RCC 7860 (cell line): ENCODE measurements at places on chromosomes 2 and 18.
A peak's percentile ranks its signal among the peaks of the same experiment; 100 is the strongest.

DNA sequence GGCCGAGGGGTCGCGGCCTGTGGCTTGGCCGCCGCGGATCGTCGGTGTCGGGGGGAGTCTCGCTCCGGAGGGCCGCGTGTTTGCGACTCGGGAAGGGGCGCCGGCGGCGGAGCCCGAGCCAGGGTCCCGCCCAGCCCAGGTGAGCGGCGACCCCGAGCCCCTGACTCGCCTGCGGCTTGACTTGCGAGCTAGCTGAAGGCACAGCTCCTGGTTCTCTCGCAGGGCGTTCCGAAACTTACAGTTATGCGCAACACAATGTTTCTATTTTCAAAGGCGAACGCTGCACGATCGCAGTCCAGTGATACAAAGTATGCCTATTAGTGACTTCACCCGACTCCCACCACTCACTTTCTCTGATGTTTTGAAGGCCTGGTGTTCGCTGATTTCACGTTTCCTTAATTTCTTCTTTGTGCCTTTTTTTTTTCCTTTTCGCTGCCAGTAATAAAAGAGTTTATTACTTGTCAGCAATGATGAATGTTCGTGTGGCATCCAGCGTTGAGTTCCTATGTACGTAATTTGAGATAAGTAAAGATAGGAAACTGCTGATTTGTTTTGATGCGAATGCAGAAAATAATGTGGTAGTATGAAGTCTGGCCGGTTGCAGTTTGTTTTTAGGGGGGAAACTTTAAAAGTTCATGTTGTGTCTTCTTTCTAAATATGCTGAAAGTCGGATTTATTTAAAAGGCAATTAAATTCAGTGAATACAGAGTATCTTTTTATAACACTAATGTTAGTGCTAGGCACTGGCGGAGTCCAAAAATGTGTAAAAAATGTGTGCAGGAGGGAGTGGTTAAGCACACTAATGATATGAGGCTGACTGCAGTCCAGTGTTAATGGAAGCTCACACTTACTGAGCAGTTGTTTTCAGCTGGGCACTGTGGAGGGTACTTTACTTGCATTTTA is 706 bp downstream of the UBXN2A start:
- DNase-seq, result no peak

- no peak for DNase-seq
These were observed 70.1 kb downstream of the EPAS1 start for GRCh38 chr2:46367286-46367685.

DNA sequence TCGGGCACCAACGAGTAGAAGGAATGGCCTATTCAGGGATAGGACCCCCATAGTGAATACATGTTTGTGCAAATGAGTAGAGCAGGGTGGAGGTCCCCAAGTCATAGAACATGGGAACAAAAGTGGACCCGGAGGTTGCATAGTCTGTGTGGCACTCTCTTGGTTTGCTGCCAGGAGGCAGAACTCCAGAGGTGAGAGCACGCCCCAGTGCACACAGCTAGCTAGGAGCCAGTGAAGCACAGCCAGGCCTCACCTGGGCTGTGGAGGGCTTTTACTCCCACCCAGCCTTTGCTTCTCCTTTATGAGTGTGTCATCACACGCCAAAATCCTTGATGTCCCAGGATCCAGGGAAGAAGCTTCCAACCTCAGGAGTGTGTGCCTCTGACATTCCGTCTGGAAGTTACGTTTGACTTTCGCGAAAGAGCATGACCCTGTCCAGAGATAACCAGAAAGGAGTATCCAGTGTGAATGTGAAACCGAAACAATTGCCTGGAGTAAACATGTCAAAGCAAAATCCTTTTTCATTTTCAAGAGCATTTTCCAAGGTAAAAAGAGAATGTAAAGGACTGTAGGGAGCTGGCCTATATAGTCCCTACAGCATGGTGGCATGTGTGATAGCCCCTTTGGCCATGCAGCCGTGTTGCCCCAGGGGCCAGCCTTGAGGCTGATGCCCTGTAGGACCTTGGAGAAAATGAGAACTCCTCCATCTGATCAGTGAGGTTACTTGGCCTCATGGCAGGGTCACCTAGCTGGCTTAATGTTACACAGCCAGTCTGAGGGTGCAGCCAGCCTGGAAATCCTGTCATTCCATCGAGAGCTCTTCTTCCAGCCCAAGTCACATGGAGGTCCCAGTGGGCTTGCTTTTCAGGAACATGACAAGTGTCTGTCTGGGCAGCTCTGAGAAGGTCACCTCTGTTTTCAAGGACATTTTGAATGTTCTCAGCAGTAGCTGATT is 8.8 kb downstream of the TRIB2 start:
- no peak for DNase-seq

- DNase-seq, result peak; percentile 77
These were observed 4.4 kb downstream of the ACTR3 start for GRCh38 chr2:113894156-113894743.

GRCh38 chr2:65198737-65199136 is 28.9 kb upstream of the ACTR2 start:
- no peak for DNase-seq

- DNase-seq, result no peak
These were observed 79.9 kb downstream of the HNRNPLL start for GRCh38 chr2:38522754-38523349.

DNA sequence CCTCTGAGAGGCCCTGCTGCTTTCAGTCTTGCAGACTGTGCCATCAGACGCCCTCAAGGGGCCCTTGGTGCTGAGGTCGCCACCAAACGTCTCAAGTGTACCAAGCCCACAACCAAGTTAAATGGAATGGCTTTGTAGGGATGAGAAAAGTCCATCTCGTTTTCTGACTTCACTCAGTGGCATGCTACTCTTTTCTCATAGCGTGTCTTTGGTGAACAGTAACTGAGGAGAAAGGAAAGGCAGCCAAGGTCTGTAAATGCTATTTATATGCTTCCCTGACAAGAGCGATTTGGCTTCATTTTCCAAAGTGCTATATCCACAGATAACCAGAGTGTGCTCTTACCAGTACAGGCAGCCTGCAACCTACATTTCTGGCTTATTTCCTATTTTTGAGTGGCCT is 123.0 kb downstream of the MTX2 start:
- no peak for DNase-seq

DNA sequence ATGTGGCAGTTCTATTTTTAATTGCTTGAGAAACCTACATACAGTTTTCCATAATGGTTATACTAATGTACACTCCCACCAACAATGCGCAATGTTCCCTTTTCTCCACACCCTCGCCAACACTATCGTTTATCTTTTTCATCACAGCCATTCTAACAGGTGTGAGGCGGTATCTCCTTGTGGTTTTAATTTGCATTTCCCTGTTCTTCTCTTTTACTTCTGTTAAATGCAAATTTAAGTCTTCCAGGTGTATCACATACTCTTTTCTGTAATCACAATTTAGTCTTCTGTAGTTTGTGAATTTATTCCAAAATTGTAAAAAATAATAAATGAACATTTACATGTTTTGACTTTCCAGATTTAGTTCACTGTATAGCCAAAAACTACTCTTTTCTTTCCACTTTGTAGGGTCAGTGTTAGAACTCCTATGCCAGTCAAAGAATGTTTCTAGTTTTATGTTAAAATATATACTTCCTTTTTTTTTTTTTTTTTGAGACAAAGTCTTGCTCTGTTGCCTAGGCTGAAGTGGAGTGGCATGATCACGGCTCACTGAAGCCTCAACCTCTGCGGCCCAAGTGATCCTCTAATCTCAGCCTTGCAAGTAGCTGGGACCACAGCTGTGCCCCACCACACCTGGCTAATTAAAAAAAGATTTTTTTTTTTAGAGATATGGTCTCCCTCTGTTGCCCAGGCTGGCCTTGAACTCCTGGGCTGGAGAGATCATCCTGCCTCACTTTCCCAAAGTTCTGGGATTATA is 15.4 kb upstream of the ACYP2 start:
- DNase-seq, result no peak

DNA sequence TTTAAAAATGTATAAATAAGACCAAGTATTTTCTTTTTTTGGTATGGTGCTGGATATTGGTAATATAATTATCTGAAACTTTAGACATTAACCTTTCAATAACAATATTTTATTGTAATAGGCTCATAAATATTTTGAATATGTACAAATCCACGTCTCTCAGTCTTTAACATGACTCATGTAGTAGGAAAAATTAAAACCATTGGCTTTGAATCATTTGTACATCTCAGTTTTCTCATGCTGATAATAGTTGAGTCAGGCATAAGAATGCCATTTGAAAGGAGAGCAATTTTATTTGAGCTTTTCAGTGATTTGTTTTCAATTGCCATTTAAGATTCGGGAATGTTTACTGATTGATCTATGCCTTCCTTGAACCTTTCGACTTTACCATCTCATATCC is 364.8 kb downstream of the TGIF1 start:
- peak; percentile 24 for DNase-seq
